Left cardiac atrium (tissue), 4 donors: ENCODE measurements at places on chromosomes 5 and 9.

DNA sequence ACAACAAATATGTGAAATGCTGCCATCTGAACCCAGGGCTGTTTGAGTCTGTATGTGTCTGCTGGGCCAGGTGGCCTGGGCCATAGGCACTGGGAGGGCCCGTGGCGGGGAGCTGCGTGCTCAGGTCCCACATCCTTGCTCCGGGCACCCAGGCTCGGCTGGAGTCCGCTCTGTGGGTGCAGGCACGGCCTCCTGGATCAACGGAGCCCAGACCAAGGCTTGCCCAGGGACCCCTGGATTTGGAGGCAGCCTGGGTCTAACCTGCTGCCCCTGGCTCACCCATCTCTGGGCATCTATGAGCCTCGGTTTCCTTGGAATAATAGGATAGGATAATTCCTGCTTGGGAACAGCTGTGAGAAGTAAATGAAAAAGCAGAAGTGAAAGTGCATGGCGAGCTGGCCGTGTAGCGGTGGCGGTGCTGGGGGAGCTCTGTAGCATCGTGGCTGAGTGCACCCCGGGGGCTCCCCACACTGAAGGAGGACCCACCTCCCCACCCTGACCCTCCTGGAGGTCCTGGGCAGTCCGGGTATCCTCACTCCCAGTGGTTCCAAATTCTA, 1.2 kb downstream of the CDHR2 start:
- no peak for DNase-seq

GRCh38 chr5:124704594-124705284, 41.7 kb downstream of the ZNF608 start:
- no peak for DNase-seq

DNA sequence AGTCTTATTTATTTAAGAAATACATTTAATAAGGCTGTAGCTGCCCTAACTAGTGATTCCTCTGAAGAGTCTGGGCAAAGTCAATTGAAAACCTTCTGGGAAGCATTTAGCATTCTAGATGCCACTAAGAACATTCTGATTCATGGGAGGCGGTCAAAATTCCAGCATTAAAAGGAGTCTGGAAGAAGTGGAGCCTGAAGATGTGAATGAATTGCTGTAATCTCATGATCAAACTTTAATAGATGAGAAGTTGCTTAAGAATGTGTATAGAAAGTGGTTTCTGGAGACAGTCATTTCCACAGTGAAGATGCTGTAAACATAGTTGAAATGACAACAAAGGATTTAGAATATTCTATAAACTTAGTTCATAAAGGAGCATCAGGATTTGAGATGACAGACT, 61.4 kb downstream of the WDR41 start:
- DNase-seq = no peak

GRCh38 chr9:16794103-16794502, 76.4 kb downstream of the BNC2 start:
- no peak for DNase-seq

DNA sequence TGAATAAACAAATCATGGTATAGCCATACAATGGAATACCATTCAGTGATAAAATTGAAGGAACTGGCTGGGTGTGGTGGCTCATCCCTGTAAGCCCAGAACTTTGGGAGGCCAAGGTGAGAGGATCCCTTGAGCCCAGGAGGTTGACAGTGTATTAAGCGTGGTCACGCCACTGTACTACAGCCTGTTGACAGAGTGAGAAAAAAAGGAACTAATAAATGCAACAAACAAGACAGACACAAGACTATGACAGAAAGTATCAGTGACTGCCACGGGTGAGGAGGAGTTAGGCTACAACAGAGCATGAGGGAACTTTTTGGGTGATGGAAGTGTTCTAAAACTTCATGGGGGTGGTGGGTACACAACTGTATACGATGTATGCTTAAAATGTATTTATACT, 2.2 kb downstream of the FNIP1 start:
- no peak for DNase-seq

- peak; percentile 62 for DNase-seq
Measured at GRCh38 chr5:151684690-151685361, 1.9 kb downstream of the SPARC start.
